ENCODE measurements at places on chromosomes 5 and 9. TPM values are rescaled to one million over a fixed set of nuclear protein-coding genes. Genes with fewer than 3 reads are reported as not detected.

Gene HMCN2
- not detected for total RNA-seq

Gene NAA35
- 13.3 TPM for total RNA-seq

Gene SOHLH1
- total RNA-seq, result not detected

Gene FBP2
- not detected for total RNA-seq

Gene QRFP
- total RNA-seq, result not detected

Gene PDE8B
- total RNA-seq, result 0.13 TPM

Gene ESM1
- total RNA-seq, result 0.16 TPM

Gene PCDH1
- 7.4 TPM for total RNA-seq

Gene PRELID2
- total RNA-seq, result 1.2 TPM

Gene WDR41
- 120 TPM for total RNA-seq

Gene GDNF
- 0.39 TPM for total RNA-seq

Gene PRSS3
- total RNA-seq, result 18.9 TPM

Gene IL13
- not detected for total RNA-seq

Gene TEX48
- total RNA-seq, result not detected

Gene DIPK1B
- total RNA-seq, result 3.2 TPM

Gene ECSCR
- total RNA-seq, result 0.80 TPM

Gene PCDHGC5
- total RNA-seq, result 1.1 TPM

Gene PLEKHG4B
- total RNA-seq, result 0.39 TPM

Gene SLC36A3
- not detected for total RNA-seq

Gene RNF208
- total RNA-seq, result 0.13 TPM

Gene MTMR12
- total RNA-seq, result 14.1 TPM

Gene WNT8A
- not detected for total RNA-seq

Gene FOXI1
- not detected for total RNA-seq

Gene SH3RF2
- 2.5 TPM for total RNA-seq
